Stimulated activated CD4-positive, alpha-beta T cell treated with anti-CD3 and anti-CD28 coated beads, Interleukin-15, amount 100 ng/mL, for 1 hour (primary cell): ENCODE measurements at places on chromosomes 1 and 21.

GRCh38 chr1:117793413-117793812 is 136.0 kb downstream of the GDAP2 start:
- no peak for DNase-seq

DNA sequence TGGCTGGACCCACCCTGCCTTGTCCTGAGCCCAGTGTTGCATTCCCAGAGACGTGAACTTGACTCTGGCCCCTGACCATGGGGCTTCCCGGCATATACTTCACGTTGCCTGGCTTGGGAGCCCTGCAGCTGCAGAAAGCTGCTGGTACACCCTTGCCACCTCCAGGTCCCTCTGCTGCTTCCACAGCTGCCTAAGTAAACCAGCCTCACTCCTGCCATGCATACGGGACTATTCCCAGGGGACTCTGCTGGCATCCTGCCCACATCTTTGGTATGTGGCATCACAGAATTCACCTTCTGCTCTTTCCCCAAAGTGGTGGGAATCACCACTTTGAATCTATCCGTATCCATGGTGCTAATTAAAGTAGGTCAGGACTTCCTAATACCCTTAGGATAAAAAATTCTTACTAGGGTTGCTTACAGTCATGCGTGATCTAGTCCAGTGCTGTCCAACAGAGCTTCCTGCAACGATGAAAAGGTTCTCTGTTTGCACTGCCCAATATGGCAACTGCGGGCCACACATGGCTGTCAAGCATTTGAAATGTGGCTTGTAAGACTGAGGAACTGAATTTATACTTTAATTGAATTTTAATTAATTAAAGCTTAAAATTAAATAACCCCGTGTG is 203.0 kb downstream of the GRIK3 start:
- DNase-seq: no peak

DNA sequence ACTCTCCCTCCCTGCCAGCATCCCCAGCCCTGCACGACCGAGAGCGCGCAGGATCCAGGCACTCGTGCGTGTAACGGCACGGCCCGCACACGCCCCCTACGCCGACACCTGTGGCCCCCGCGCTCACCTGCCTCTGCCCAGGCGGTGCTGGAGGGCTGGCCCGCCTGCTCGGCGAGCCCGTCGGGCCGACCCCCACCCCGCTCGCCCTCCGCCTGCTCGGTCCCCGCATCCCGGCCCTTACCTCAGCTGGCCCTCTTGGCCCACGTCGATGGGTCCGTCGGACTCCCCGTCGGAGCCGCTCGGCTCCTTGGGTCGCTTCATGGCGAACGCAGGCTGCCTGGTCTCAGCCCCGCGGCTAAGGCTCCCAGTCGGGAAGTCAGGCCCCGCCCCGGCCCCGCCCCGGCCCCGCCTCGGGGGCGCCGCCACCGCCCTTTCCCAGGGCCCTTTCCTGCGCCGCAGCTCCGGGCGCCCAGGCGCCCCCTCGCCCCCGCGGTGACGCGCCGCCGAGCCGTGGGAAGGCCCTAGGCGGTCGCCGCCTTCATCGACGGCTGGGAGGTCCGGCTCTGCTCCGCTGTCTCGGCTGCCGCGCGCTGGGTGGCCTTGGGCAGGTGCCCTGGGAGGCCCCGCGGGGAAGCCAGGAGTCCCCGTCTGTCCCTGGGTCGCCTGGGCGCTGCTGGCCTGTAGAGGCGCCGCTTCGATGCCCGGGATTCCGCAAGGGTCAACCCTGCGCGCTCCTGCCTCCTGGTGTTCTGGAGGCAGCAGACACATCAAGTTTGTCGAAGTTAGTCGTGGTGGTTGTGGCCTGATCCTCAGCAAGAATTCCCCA is at the start of gene HEYL:
Gene HEYL, minus strand, starts transcription at position 339 of the 826 bp plus-strand sequence. Its CDS starts 18 bp downstream, at position 321.
- peak; percentile 67 for DNase-seq

DNA sequence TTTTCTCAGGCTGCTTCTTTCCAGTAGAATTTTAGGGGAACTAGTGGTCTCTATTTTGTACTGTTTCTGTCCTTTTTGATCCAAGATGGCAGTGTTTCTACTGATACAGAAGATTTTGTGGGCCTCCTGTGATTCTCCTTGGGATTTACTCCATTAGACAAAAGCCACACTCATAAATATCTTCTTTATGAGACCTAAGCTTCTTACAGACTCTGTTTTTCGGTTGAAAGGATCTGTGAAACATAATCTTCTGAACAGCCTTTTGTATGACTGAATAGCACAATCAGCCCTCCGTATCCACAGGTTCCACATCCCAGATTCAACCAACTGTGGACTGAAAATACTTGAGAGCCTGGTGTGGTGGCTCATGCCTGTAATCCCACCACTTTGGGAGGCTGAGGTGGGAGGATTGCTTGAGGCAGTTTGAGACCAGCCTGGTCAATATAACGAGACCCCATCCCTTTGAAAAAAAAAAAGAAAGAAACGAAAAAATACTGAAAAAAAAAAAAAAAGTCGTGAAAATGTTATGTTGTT is 10.8 kb upstream of the PSMD4 start:
- no peak for DNase-seq

- no peak for DNase-seq
Observed at GRCh38 chr21:45374826-45375455, 30.0 kb upstream of the COL18A1 start.
